ENCODE measurements at places on chromosomes 2 and 18. TPM values are rescaled to one million over a fixed set of nuclear protein-coding genes. Genes with fewer than 3 reads are reported as not detected.

Gene CXCR4
- total RNA-seq = 31.8 TPM

Gene DQX1
- total RNA-seq = 0.31 TPM

Gene B3GNT7
- 1.2 TPM for total RNA-seq

Gene IL1R1
- total RNA-seq = 0.29 TPM

Gene HTR2B
- 0.46 TPM for total RNA-seq

Gene CAVIN2
- total RNA-seq = 0.33 TPM

Gene CTAGE1
- total RNA-seq = not detected

Gene AQP4
- 0.05 TPM for total RNA-seq

Gene ALLC
- not detected for total RNA-seq

Gene TTLL4
- 78.3 TPM for total RNA-seq

Gene CD207
- 1.4 TPM for total RNA-seq

Gene NEB
- total RNA-seq = 3.1 TPM

Gene PSMD1
- total RNA-seq = 117 TPM

Gene DNAJC5G
- total RNA-seq = not detected

Gene PTPRN
- 159 TPM for total RNA-seq

Gene SNX17
- 92.7 TPM for total RNA-seq

Gene PNO1
- 14.3 TPM for total RNA-seq

Gene SDC1
- total RNA-seq = 2.7 TPM

Gene CNTNAP5
- total RNA-seq = 11.8 TPM

All from motor neuron (in vitro differentiated cells).